ENCODE measurements at places on chromosomes 11 and 22.

- DNase-seq: no peak
These were observed 23.4 kb downstream of the OVOL1 start for GRCh38 chr11:65810046-65810868.

DNA sequence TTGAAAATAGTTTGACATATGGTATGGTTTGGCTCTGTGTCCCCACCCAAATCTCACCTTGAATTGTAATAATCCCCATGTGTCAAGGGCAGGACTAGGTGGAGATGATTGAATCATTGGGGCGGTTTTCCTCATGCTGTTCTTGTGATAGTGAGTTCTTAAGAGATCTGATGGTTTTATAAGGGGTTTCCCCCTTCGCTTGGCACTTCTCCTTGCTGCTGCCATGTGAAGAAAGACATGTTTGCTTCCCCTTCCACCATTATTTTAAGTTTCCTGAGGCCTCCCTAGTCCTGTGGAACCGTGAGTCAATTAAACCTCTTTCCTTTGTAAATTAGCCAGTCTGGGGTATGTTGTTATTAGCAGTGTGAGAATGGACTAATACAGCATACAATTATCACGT, 7.7 kb downstream of the KCTD21 start:
- no peak for DNase-seq

GRCh38 chr11:9250139-9250582, 15.0 kb downstream of the DENND5A start:
- no peak for DNase-seq

DNA sequence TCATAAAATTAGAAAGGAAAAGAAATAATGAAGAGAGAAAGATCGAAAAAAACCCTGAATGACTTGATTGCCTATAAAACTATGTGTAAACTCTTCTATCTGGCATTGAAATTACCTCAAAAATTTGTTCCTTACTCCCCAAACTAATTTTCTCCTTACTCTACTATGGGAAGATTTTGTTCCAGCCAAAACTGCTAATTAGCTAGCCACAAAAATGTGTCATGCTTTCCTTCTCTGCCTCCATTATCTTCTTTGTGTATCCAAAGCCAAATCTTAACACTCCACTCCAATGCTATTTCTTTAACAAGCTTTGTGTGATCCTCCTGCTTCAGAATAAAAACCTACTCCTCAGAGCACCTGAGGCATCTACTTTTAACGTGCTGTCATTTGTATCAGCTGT, 831.2 kb downstream of the METTL15 start:
- peak; percentile 36 for DNase-seq

GRCh38 chr22:44914026-44914721, 95.6 kb downstream of the PHF21B start:
- no peak for DNase-seq

Data from fibroblast of skin of right biceps (primary cell).